T-helper 2 cell (primary cell): ENCODE measurements at places on chromosomes 5 and 9.

GRCh38 chr5:65262649-65263059 is 219.1 kb downstream of the ADAMTS6 start:
- DNase-seq = peak; percentile 4

GRCh38 chr9:21077781-21078180 is at the start of gene IFNB1:
Gene IFNB1 (minus strand): TSS chr9:21077942. CDS start chr9:21077869, 73 bp downstream.
- no peak for DNase-seq

DNA sequence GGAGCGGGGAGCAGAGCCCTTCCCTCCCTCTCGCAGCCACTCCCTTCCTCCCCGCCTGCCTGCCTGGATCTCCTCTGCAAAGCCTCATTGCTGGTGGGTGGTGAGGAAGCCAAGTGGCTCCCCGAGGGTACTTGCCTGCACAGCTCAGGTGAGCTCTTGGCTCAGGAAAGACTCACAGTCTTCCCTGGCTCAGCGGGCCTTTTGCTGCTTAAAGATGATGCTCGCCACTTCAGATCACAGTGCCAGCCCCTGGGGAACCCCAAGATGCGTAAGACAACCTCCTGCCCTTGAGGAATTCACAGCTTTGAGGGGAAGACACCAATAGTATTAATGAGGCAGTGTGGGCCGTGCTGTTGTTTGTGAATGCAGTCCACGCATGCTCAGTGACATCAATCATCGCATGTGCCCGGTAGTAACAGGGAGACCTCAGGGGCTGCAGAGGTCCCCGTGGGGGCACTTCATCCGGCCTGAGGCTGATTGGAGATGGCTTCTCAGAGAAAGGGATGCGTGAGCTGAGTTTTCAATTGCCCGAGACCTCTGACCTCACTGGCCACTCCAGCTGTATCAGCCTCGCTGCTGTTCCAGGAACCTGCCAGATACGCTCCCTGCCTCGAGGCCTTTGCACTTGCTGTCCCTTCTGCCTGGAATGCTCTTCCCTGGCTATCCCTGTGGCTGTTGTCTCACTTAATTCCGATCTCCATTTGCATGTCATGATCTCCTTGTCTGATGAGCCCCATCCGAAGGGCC is 36.8 kb downstream of the ERGIC1 start:
- DNase-seq = no peak

GRCh38 chr5:1171340-1171941 is 30.0 kb upstream of the SLC6A19 start:
- DNase-seq = no peak

DNA sequence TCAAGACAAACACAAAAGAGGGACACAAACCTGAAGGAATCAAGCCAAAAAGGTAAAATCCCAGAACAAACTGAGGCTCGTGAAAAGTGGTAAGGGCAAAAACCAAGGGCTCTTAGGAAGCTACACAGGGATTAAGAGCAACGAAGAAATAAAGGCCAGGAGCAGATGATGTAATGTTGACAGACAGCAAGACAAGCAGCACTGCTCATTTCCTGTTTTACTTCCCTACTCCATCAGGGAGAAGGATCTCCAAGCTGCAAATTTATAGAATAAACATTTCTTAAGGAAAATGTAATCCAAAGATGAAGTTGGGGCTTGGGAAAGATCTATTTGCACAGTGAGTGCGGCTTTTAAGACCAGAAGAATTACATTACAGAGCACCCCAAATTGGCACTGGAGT is 182.3 kb upstream of the MAP1B start:
- DNase-seq = no peak

DNA sequence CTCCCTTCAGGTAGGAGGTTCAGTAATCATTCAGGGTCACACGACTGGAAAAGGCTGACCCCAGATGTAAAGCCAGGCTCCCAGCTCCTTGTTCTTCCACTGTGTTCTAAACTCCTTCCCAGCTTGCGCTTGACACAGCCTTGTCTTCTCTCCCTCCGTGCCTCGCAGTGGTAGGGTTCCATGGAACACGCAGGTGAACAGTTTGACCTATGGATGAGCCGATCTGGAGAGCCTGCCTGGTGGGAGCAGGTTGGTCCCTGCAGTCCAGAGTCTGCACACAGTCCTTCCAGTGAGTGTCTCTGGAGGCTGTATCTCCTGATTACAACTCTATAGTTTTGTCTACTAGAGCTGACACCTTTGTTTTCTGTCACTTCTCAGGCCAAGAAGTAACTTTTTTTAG is 85.9 kb downstream of the IQGAP2 start:
- no peak for DNase-seq

GRCh38 chr5:159797261-159797970 is 118.9 kb upstream of the ADRA1B start:
- DNase-seq = no peak

DNA sequence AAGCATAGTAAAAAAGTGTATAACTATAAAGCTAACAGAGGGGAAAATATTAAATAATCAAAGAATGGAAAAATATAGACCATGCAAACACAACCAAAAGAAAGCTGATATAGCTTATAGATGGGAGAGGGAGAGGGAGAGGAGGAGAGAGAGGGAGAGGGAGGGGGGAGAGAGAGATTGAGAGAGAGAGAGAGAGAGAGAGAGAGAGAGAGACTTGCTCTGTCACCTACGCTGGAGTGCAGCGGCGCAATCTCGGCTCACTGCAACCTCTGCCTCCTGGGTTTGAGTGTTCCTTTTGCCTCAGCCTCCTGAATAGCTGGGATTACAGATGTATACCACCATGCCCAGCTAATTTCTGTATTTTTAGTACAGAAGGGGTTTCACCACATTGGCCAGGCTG is 110.6 kb downstream of the RAPGEF6 start:
- no peak for DNase-seq

- no peak for DNase-seq
These were observed 167.5 kb upstream of the KLF9 start for GRCh38 chr9:70581955-70582350.

- DNase-seq = no peak
These were observed 315.6 kb upstream of the KLF4 start for GRCh38 chr9:107805201-107805600.

DNA sequence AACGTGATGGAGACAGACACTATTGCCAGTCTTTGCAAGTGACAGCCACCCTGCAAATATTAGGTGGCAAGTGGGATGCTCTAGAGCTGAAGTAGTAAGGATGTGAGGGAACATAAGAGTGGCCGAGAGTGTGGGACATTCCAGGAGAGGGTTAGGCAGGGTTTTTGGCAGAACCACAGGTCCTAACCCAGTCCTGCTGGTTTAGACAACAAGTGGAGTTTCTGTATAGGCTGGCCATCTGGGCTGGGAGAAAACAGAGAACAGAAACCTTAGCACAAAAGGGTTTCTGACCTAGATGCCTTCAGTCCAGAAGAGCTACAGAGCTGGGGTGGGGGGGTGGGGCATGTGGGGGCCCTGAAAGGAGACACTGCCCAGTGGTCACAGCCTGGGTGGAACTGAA is 107.4 kb downstream of the TMEM174 start:
- no peak for DNase-seq

DNA sequence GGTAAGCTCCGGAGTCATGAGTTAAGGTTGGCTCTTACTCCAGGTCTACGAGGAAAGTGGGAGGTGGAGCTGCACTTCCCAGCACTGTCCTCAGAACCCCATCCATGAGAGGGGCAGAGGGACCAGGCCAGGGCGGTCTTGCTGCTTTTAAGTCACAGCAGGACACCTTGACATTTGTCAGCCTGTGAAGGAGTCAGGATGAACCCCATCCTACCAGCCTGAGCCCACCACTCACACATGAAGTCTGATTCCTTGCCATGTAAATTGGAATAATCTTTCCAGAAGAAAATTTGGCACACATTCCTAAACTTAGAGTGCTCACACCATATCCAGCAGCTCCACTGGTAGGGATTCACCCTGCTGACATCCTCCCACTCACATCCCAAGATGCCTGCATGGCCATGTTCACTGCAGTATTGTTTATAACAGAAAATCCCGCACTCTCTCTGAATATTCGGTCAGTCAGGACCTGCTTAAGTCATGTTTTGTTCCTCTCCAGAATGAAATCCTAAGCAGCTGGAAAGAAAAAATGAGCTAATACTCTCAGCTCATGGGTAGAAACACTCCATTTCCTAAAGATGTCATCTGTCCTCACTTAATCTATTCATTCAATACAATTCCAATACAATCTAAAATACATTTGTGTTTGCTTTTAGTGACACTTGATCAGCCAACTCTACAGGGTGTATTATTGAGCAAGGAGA is 79.3 kb upstream of the COL5A1 start:
- DNase-seq = no peak

DNA sequence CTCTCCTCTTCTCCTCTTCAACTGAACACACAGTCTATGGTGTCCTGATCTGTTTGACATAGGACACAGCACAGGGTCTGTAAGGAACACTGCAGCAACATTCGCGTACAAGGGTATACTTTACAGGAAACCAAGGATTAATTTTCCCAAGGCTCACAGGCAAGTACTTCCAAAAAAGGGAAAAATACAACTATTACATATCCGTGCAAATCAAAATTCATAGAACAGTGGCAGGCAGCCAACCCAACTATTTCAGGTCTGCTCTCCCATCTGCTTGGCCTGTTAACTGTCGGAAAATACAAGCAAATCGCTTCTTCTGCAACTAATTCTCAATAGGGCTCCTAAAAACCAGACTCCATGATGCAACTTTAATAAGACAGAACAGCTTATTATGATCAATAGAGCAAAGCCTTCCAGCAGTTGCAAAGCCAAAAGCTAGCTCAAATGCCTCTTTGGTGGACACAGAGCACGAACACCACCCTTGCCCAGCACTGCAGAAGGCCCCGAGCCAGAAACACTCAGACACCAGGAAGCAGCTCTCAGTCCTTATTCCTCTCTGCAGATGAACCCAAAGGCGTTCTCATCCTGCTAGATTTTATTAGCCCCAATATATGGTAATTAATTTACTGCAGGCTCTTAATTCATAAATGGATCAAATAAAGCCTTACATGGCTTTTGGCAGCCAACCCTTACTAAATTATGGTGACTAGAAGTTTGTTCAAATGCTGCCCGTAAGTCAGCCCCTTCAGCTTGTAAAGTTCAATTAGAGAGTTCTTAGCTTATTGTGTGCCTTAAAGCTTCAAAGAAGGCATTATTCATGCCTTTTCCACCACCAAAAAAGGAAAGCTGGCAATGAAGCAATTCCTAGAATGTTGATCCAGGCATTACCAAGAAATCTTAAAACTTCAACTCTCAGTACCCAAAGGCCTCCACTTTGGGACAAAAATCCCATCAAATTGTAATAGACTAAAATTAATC is 68.8 kb downstream of the ZNF608 start:
- no peak for DNase-seq

- no peak for DNase-seq
These were observed 1026.9 kb downstream of the PTPRD start for GRCh38 chr9:9585920-9586319.

- DNase-seq = no peak
These were observed 128.1 kb upstream of the RPS23 start for GRCh38 chr5:82406205-82406773.

- no peak for DNase-seq
These were observed 21.6 kb upstream of the SLC9A3 start for GRCh38 chr5:545641-546375.

- no peak for DNase-seq
These were observed 455.4 kb downstream of the EBF1 start for GRCh38 chr5:158644301-158644700.

DNA sequence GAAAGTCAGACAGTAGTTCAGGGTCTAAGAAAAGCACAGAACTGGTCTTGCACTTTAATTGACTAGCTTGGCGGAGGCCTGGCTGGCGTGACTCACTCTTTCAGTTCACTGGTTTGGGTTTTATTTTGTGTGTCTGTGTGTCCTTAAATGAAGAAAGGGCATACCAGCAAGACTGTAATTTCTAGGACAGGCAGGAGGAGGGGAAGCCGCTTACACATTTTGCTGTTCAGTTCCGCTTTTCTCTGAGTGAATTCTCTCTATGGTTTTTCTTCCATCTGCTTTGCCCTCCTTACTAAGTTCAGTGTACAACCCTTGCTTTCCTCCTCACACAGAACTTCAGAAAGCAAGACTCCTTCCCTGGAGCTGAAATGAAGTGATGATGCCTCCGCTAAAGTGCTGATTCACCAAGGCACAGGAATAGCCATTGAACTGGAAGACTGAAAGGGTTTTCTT is 150.8 kb downstream of the MEF2C start:
- no peak for DNase-seq

DNA sequence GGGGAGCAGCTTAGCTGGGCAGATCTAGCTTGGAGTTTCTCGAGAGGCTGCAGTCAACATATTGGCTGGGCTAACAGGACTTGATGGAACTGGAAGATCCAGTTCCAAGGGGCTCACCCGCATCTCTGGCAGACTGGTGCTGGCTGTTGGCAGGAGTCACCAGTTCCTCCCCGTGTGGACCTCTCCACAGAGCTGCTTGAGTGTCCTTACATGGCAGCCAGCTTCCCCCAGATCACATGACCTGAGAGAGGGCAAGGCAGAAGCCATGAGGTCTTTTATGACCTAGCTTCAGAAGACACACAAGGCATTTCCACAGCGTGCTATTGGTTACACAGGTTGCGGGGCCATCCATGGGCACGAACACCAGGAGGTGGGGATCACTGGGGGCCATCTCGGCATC is 26.4 kb upstream of the RXRA start:
- DNase-seq = no peak

DNA sequence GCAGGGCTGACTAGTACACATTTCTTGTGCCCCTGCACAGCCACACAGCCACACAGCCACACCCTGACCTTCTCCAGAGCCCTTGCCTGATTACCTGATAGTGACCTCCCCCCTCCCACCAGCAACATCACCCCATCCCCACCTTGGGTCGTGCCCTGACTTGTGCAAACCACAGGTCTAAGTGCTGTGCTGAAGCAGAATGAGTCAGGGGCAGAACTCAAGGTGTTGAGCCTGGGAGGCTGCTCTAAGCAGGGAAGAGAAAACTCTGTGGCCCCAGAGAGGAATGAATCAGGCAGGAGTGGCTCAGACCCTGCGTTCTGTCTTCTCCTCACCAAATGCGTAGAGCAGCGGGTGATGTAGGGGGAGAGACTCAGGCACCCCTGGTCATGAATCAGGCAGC is 24.3 kb upstream of the FAT2 start:
- no peak for DNase-seq

DNA sequence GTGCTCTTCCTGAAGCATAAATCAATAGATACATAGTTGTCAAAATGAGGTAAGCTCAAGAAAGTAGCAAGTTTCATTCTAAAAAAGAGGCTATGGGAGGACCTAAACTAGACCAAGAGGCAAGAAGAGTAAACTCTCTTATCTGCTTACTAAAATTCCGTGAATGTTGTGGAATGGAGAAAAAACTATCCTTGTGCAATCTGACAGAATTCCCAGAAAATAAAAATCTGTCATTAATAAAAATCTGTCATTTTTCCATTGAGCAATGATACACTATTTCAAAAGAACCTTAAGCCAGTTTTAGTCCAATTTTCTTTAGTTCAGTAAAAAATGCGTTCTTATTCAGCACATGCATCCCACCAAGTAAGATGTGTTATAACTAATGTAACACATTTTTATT is 15.9 kb upstream of the FANCC start:
- no peak for DNase-seq

DNA sequence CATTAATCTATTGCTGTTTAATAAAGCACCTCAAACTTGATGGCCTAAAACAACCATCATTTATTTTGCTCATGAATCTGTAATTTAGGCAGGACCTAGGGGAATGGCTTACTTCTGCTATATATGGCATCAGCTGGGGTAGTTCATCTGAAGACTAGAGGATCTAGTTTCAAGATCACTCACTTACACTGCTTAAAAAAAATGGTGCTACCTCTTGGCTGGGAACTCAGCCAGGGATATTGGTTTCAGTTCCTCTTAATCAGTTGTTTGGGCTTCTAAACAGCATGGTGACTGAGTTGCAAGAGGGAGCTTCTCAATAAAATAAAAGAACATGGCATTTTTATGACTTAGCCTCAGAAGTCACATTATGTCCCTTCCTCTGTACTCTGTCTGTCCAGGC is 142.0 kb downstream of the FAM114A2 start:
- DNase-seq = no peak
